ENCODE measurements at places on chromosomes 2 and 18.

- DNase-seq: no peak
These were observed 52.4 kb upstream of the SIX3 start for GRCh38 chr2:44889096-44889495.

DNA sequence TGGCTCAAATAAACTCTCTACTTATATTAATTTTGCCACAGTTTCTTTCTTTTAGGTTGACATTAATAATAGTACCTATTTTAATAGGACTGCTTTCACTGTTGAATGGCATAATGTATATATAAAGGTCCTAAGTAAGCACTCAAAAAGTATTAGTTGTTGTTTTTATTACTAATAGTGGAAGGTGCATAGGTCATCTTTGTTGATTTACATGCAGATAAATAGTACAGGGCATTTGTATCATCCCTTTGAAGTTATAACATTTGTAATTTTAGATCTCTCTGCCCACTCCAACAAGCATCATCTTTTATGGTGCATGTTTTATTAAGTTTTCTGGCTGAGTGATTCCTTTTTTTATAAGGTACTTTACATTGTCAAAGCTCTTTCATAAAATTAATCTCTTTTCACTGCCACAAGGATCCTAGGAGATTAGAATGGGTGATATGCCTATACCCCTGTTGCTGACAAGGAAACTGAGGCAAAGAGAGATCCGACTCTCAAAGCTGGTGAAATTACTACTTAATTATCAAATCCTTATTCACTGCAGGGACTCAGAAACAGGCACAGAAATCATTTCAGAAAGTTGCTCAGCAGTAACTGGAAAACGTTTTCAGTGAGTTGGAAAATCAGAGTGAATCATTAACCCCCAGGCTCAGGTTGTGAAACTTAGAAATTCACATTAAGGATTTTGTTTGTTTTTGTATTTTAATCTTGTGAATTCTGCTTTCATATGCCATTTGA is 299.6 kb downstream of the AGPS start:
- DNase-seq: no peak

GRCh38 chr18:51545446-51545845 is 348.0 kb upstream of the MEX3C start:
- no peak for DNase-seq

GRCh38 chr18:34821669-34822210 is 111.6 kb downstream of the DTNA start:
- no peak for DNase-seq

- no peak for DNase-seq
These were observed 10.5 kb upstream of the EPAS1 start for GRCh38 chr2:46286715-46287114.
